ENCODE measurements at places on chromosomes 2 and 18. TPM values are rescaled to one million over a fixed set of nuclear protein-coding genes. Genes with fewer than 3 reads are reported as not detected.

GRCh38 chr2:132430895-132431294, 14.3 kb downstream of the GPR39 start:
- no peak for DNase-seq

- no peak for DNase-seq
Observed at GRCh38 chr2:161139098-161139987, 20.9 kb upstream of the TANK start.

B3GNT7 gene
- total RNA-seq: 1.3 TPM

DNA sequence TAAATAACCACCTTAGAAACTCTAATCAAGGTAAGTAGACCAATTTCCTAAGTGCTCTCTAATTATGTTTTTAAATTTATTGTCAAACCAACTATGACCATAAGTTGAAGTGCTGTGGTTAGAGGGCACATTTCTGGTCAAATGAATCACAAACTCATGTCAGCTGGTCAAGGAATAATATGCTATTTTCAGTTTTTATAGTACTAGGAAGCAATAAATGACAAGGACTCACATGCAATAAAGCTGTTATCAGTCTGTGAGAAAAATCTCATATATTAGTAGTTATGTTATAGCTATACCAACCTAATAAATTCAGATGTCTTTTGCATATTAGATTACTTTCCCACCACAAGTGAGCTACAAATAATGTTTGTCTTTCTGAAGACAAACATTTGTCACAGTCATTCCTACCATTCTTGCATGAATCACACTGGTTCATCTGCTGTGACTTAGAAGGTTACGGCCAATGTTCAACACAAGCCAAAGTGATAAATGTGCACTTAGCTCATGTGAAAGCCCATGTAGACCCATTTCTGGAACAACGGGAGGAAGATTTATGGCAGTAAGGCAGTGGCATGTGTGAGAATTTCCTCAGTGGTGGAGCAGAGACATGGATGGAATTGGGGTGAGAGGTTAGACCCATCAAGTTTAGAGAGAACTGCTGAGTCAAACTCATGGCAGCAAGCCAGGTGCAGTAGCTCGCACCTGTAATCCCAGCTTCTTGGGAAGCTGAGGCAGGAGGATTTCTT, 27.4 kb upstream of the CCNYL1 start:
- no peak for DNase-seq

DNA sequence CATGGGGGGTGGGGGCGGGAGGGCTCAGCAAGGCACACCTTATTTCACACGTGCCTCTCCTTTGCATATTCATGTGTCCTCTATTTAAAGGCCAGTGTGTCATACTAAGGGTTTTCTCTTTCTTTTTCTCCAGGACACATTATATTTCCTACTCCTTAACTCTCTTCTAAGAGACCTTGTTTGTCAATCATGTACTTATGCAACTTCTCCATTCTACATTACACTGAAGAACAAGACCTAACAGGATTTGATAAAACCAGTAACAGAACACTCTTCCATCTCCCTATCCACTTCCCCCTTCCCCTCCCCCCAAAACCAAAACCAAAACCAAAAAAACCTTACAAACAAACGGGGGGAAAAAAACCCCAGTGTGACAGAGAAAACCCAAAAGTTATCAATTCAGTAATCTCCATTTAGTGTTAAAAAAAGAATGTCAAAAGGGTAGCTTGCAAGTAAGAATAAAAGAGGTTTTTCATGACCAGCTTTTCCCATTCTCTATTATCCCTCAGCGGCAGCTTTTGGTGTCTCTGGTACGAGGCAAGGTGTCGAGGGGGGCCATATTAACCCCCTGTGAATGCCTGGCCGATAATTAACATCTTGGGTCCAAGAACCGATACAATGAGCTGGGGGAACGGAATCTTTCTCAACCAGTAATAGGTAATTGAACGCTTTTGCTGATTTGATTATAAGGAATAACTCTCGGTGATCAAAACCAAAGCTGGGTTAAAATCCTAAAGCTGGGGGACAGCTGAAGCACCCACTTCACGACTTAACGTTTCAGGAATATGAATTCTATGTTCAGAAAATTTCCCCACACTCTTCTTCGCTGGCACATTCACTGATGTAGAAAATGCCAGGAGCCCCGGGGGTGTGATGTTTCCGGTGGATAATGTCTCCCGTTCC, 191.0 kb upstream of the TCF4 start:
- DNase-seq: no peak

RSAD2 gene
- total RNA-seq: 11.1 TPM

DNA sequence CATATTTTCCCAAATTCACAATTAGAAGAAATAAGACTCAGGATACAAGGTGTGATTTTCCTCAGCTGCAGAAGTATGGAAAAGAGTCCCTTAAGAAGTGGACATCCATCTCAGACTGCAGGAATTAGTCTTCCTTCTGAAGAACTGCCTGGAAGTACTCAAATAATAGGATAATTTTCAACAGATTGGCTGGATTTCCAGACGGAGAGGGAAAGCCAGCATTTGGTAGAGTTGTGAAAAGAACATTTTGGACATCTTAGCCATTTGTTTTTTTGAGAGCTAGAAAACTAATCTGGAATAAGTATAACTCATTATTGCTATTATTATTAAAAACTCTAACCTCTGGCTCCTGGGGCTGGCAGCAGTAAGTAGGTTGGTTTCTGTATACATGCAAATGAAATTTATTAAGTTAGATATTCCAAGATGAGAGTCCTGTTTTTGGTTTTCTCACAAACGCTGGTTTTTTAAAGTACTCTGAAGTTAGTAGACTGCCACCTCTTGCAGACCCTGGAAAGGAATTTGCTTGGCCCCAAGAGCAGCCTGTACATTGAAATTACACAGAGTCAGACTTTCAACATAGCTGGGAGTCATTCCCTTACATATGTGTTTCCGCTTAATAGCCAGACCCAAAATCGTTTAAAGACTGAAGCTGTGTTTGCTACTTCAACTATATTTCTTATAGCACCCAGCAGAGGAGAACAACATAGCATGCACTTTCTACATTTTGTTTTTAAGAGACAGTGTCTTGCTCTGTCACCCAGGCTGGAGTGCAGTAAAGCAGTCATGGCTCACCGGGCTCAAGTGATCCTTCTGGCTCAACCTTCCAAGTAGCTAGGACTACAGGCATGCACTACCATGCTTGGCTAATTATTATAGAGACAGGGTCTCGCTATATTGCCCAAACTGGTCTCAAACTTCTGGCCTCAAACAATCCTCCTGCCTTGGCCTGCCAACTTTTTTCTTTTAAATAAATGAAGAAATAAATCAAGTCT, 142.4 kb downstream of the THADA start:
- no peak for DNase-seq

- no peak for DNase-seq
Observed at GRCh38 chr2:223065107-223065506, 13.1 kb downstream of the KCNE4 start.

DNA sequence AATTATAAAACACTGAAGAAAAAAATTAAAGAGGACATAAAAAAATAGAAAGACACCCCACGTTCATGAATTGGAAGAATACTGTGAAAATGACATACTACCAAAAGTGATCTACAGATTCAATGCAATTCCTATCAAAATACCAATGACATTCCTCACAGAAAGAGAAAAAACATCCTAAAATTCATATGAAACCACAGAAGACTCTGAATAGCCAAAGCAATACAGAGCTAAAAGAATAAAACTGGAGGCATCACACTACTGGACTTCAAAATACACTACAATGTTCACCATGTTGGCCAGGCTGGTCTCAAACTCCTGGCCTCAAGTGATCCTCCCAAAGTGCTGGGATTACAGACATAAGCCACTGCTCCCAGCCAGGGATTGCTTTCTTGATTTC, 56.3 kb downstream of the TLK1 start:
- no peak for DNase-seq

FEV gene
- not detected for total RNA-seq
